ENCODE measurements at places on chromosomes 1 and 21.

GRCh38 chr1:17776426-17776825 lies 21.3 kb downstream of the ACTL8 start:
- no peak for DNase-seq

GRCh38 chr1:213296558-213296957 lies 245.5 kb downstream of the RPS6KC1 start:
- DNase-seq, result no peak

DNA sequence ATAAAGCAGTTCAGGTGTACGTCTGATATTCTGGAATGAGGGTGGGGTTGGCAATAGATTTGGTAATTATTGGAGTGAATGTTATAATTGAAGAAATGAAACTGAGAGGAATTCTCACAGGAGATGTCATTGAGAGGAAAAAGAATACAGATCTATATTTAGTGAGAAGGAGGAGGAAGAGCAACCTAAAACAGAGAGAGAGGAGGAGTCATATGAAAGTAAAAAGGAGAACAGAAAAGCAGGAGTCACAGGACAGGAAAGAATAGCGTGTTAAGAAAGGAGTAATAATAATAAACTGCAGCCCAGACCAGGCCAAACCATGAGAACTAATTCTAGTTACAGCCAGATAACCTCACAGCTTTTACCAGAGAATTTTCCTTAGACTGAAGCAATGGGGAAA lies 62.7 kb upstream of the MROH9 start:
- DNase-seq, result no peak

DNA sequence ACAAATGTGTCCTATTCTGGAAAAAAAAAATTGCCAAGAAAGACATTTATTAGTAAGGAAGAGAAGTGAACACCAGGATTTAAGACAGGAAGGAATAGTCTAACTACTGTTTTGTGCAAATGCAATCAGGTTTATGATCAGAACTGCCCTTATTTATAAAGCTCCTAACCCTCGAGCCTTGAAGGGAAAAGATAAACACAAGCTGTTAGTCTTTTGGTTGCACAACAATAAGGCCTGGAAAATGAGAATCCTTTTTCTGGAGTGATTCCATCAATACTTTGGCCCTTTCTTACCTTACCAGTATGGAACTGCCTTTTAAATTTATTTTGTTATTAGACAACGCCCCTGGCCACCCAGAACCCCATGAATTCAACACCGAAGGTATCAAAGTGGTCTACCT lies 52.9 kb downstream of the SNRPE start:
- DNase-seq, result no peak

- peak; percentile 25 for DNase-seq
Measured at GRCh38 chr1:162003830-162004215, 19.8 kb downstream of the OLFML2B start.

DNA sequence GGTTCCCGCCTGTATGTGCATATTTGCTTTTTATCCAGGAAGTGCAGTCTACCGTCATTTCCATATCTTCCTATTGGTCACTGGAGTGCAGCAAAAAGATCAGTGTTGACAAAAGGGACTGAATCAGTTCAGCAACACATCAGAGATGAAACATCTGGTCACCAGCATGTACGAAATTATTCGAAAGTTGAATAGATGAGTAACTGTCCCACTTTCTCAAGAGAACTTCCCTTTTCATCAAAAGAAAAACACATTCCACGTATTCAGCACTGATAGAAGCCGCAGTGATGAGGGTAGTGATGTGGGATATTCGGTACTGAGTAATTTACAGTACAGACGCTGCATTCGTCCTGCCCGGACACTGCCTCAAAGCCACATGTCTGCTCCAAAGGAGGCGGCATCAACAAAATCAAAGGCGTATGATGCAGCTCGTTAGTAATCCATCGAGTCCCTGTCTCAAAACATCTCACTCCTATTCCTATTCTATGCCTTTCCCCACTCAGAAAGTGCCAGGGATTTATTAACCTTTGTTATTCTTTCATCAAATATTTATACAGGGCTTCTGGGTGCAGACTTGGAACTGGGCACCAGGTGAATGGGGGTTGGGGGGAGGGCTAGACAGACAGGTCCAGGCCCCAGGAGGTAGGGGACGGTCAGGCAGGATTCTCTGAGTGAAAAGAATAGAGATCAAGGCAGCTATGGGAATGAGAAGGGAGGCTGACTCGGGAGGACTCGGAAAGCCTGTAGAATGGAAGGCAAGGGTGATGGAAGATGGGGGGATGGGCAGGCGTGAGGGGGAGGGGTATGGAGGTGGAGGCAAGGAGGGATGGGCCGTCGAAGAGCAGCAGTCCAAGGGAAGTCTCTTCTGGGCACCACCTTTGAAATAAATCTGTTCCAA lies 79.5 kb upstream of the SLC45A1 start:
- DNase-seq, result no peak

GRCh38 chr1:116880917-116881316 lies 28.8 kb upstream of the PTGFRN start:
- no peak for DNase-seq

DNA sequence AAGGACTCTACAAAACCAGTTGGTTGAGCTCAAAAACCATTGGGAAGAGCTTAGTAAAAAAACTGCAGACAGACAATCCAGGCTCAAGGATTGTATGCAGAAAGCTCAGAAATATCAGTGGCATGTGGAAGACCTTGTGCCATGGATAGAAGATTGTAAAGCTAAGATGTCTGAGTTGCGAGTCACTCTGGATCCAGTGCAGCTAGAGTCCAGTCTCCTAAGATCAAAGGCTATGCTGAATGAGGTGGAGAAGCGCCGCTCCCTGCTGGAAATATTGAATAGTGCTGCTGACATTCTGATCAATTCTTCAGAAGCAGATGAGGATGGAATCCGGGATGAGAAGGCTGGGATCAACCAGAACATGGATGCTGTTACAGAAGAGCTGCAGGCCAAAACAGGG lies 104.0 kb upstream of the BMP8A start:
- no peak for DNase-seq

- DNase-seq, result no peak
Measured at GRCh38 chr1:167301355-167301754, 80.7 kb downstream of the POU2F1 start.

DNA sequence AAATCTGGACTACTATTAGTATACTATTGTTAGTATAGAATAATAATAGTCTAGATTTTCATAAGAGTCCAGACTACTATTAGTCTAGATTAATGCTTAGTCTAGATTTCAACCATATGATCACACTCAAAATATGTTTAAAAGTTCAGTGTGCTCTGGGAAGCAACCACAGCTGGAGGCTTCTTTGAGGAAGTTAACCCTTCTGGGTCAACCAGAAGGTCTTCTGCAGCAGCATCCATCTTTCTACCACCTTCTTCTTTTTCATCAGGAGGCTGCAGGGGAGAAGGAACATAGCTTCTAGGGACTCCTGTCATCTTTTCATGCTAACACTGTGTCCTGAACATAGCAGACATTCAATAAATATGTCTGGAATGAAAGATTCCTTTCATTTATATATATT lies 51.2 kb upstream of the DNAJC6 start:
- DNase-seq, result no peak

DNA sequence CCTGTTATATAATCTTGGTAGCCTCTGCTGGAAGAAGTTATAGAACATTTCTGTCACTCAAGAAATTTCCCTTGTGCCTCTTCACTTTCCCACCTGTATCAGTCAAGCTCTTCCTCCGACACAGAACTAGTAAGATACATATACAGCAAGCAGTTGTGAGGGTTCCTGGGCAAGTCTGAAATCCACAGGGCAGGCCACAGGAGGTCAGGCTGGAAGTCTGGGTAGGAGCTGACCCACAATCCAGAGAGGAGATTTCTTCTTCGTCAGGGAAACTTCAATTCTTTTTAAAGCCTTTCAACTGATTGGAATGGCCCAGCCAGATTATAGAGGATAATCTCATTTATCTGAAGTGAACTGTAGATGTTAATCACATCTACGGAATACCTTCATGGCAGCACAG lies 96.4 kb upstream of the FMN2 start:
- no peak for DNase-seq

GRCh38 chr1:182703539-182703938 lies 19.2 kb upstream of the RGS8 start:
- DNase-seq, result no peak

- no peak for DNase-seq
Measured at GRCh38 chr21:21971384-21971783, 973.2 kb downstream of the NCAM2 start.

- no peak for DNase-seq
Measured at GRCh38 chr1:223358826-223359225, 5.2 kb downstream of the SUSD4 start.

DNA sequence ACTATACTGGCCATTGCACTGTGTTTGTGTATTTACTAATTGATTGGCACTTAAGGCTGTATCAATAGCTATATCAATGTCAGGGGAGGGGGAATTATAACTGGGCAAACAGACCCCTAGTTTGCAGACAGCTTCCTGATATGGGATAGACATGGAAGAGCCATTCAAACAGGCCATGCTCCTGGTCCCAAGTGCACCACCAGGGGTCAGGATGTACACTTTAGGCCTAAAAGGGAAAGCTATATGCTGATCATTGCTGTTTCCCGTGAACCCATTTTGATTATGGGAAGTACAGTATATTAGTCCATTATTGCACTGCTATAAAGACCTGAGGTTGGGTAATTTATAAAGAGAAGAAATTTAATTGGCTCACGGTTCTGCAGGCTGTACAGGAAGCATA lies 124.9 kb upstream of the BACE2 start:
- no peak for DNase-seq

DNA sequence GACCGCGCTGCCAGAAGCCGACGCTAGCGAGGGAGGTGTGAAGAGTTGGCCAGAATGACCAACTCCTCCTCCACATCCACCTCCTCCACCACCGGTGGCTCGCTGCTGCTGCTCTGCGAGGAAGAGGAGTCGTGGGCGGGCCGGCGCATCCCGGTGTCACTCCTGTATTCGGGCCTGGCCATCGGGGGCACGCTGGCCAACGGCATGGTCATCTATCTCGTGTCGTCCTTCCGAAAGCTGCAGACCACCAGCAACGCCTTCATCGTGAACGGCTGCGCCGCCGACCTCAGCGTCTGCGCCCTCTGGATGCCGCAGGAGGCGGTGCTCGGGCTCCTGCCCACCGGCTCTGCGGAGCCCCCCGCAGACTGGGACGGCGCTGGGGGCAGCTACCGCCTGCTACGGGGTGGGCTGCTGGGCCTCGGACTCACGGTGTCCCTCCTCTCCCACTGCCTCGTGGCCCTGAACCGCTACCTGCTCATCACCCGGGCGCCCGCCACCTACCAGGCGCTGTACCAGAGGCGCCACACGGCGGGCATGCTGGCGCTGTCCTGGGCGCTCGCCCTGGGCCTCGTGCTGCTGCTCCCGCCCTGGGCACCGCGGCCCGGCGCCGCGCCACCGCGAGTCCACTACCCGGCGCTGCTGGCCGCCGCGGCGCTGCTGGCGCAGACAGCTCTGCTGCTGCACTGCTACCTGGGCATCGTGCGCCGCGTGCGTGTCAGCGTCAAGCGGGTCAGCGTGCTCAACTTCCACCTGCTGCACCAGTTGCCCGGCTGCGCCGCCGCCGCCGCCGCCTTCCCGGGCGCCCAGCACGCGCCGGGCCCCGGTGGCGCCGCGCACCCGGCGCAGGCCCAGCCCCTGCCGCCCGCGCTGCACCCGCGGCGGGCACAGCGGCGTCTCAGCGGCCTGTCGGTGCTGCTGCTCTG lies 1.2 kb downstream of the GPR88 start:
- DNase-seq, result peak; percentile 19

DNA sequence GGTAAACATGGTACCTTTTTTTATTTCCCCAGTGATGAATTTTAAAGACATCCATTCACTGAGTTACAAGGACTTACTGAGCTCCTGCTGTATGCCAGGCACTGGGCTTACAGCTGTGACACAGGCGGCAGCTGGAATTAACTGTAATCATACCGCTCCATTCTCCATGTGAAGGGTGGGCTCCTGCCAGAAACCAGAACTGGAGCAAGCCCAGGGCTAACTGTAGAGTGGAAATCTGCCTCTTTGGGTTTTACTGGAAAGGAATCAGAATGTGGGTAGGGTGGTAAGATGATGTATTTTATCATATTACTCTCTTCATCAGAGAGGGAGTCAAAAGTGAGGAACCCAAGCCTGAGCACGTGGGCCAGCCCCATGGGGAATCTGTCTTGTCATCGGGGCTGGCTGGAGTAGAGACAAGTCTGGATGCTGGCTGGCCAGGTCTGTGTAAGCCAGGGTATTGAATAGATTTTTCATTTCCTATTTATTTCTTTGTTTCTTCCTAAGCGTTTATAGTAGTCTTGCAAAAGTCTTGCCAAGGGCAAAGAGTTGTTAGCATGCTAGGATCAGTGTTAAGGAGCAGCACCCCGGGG lies 21.5 kb downstream of the FGGY start:
- no peak for DNase-seq

GRCh38 chr1:25922056-25922970 lies 16.1 kb upstream of the STMN1 start:
- DNase-seq, result peak; percentile 48

Measured in CD4-positive, alpha-beta T cell treated with Interleukin-15 for 1 hour (primary cell).